DND-41 (cell line): ENCODE measurements at places on chromosomes 1 and 21.

DNA sequence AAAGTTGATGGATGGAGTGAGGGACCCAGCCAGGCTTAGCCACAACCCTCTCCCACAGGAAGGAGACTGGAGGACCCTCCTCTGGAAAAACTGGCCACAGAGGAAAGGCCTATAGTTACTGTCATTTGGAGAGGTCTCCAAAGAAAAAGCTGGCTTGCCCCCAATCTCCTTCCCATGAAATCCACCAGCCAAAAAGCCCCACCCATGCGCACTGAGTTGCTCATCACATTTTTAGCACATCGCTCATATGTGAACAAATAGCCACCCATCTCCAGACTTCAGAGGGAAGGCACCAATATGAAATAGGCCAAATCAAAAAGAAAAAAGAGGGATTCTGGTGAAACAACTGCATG is 36.9 kb upstream of the QSOX1 start:
- DNase-seq, result no peak

DNA sequence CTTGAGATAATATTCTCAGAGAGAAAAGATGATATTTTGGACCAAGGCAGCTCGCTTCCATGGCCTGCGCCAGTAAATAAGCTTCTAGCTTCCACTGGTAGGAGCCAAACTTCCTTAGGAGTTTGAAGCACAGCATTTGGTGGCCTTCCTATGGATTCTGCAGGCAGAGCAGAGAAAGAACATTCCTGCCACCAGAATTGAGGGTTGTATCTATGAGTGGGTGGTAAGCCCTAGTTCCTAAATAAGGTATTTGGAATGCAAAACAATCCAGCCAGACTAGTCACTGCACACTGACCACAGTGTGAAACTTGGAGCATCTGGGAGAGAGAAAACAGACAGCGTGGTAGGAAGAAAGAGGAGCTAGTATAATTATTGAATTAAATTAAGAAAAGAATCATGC is 54.1 kb upstream of the BCAR3 start:
- no peak for DNase-seq

GRCh38 chr1:157399343-157399983 is 152.9 kb downstream of the FCRL5 start:
- DNase-seq, result no peak

- no peak for DNase-seq
Measured at GRCh38 chr1:87203904-87204303, 124.8 kb upstream of the LMO4 start.

DNA sequence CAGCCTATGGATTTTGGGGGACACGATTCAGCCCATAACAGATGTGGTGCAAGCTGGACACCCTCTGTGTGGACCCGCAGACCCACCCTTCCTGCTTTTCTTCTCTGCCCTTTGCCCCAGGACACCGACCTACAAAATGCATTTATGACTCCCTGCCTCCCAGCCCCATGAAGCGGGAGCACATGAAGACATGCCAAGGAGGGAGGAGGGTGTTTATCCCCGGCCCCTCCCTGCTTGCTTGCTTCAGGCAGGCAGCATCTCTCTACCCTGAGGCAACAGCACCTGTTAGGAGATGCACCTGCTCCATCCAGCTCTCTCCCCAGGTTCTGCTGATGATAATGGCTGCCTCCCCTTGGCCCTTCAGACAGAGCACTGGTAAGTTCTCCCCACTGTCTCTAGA is 187.5 kb downstream of the PSMG1 start:
- no peak for DNase-seq

GRCh38 chr1:33634806-33635205 is 162.4 kb downstream of the ZSCAN20 start:
- DNase-seq, result peak; percentile 29

GRCh38 chr1:168834225-168834872 is 105.3 kb upstream of the DPT start:
- DNase-seq, result no peak

DNA sequence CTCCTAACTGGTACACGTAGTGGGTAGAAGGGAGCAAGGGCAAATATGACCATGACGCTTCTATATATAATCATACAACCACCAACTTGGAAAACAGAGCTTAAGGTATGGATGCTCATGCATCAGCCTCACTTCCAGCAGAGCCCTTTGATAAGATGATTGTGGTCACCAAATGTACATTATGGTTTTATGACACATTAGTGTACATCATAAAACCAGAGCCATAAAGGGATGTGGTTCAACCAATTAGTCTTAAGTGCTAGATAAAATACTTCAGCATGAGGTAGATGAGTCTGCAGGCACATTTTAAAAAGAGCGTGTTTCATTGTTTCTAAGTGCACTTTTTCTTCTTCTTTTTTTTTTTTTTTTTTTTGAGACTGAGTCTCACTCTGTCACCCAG is 43.7 kb downstream of the NIBAN1 start:
- no peak for DNase-seq

- no peak for DNase-seq
Measured at GRCh38 chr1:107076841-107077240, 20.4 kb downstream of the PRMT6 start.

DNA sequence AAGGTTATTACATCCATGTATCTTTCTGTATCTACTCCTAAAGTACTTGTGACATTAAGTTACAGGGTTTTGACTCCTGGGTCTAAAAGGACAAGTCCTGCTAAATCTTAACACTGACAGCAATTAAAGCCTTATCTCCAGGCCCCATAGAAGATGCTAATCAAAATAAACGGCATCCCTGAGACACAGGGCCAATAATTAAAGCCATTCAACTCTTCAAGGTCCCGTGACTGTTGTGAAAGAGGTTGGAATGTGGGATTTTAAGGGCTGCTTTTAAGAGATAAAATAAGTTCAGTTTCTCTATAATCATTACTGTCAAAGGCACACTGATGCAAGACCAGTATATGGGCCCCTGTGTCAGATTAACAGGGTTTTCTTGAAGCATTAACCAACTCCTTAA is 8.3 kb downstream of the DNAI4 start:
- DNase-seq, result no peak

DNA sequence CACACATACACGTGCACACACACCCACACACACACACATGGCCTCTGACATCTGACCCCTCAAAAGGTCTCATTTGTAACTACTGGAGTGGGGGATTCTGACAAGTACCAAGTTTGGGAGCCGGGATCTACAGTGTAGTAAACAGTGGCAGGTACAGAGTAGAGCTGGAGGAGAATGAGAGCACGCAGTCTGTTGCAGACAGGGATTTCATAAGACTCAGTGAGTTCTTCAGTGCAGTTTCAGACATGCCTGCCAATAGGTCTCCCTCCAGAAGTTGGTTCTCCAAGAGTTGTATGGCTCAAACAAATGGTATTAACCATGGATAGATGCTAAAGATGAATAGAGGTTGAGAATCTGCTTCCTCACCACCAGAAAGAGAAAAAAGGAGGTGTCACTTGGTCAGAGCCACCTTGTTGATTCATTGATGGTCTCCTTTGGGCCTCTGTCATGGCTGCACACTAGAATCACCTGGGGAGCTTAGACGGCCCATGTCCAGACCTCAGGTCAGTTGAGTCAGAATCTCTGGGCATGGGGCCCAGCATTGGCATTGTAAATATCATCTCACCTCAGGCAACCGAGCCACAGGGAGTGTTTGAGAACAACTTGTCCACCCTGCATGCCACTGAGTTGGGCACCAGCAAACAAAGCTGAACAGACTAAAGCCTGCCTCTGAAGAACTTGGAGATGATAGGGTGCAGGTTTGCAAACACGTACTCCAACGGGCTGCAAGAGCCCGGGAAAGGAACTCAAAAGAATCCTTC is 122.1 kb downstream of the EDEM3 start:
- DNase-seq, result no peak

DNA sequence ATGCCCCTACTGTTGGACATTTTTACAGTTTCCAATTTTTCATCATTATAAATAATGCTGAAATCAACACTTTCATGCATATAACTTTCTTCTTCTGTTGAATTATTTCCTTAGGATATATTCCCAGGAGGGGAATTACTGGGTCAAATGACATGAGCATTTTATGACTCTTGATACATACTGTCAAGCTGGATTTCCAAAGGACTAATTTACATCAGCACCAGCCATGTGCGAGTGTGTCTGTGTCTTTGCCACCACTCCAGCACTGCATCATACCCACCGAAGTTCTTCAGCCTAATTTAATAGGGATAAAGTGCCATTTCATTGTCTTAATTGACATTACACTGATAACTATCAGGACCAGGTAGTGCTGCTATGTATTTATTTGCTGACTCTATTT is 146.7 kb downstream of the CSMD2 start:
- no peak for DNase-seq

GRCh38 chr1:199308349-199308846 is 669.6 kb downstream of the PTPRC start:
- DNase-seq, result no peak

DNA sequence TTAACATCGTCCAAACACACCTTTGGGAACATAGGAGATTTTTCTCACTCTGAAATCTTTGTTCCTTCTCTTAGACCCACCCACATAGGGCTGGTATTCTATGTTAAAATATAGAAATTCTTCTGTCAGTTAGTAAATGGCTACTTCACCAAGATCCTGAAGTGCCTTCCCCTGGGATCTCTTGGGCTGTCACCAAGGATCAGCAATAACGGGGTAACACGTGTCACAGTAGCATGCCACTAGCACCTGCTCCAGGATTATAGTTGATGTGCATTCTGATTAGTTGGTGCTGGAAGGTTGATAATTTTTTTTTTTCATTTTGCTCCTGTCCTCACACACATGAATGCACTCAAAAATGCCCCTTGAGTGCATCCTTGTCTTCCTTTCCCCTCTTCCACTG is 298.7 kb downstream of the NTNG1 start:
- no peak for DNase-seq
